ENCODE measurements at places on chromosomes 6 and 20.

- DNase-seq = peak; percentile 7
Measured at GRCh38 chr6:134352786-134353480, 35.0 kb upstream of the SGK1 start.

DNA sequence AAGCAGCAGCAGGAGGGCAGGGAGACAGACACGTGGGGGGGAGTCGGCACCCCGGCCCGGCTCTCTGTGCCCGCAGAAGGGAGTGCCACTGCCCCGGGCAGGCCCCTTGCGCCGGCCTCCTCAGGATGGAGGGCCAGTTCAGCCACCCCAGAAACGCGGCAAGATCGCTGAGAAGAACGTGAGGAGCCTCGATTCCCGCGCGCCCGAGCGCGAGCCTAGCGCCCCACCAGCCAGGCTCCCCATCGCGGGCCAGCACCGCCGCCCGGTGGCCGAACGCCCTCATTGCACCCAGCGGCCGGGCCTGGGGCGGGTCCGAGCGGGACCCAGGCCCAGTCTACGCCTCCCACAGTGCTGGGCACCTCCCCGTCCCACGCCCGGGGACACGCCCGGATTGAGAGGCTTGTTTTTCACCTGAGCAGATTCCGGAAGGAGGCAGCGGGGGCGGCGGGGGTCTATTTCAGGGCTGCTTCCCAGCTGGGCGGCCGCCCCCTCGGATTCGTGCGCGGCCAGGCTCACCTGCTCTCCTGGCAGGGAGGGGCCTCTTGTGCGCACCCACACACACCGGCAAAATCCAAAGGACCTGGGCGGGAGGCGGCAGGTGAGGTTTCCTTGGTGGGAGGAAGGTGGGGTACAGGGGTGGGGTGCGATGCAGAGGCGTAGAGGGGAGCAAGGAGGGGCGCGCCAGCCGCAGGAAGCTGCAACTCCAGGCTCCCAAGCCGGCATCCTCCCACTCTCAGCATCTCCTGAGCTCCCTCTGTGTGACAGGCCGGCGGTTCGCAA, 9.0 kb upstream of the GRM4 start:
- no peak for DNase-seq

DNA sequence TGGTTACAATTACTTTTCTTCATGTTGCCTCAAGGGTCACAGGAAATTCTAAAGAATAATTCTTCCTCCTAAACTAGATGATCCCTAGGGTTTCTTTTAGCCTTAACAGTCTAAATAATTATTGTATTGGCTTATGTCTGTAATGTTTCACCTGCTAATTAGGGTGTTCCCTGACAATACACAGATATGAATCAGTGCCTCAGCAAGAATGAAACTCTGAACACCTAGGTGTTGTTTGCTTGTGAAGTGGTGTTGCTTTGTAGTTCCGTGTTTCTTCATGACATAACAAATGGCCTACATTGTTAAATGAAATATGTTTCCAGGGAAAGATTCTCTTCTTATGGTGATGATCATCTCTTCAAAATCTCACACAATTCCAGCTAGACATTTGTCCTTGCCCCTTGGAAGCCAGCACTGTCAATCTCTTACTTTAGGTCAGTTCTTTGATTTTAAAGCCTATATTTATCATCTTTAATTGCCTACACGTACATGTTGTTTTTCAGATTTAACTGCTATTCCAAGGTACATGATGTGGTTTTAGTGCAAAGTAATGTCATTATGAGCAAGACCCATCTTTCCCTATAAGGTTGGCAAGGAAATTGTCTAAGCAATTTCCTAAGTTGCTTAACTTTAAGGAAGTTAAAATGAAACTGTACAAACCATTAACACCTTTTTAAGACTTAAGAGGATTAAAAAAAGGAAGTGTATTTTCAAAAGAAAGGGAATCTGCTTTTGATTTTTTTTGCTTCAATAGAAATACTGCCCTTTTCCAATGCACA, 111.9 kb downstream of the TBC1D7 start:
- DNase-seq = no peak

GRCh38 chr20:36832791-36833190, 43.1 kb upstream of the TLDC2 start:
- no peak for DNase-seq

DNA sequence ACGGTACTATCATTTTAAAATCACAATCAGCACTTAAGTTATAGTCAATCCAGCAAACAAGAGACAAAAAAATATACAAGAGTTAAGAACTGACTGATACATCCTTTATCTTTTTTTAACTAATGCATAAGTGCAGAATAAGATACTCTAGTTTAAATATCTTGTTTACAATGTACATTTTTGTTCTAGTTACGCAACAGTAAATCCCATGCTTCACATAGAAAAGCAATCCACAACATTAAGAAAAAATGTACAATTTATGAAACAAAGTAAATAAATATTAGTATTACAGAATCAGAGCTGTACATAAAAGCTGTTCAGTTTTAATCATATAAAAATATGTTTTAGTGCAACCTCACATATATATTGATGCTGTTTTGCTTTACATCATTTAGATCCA, 192.6 kb downstream of the HIVEP2 start:
- DNase-seq = no peak

GRCh38 chr6:57086843-57087242, 3.1 kb upstream of the ZNF451 start:
- no peak for DNase-seq

DNA sequence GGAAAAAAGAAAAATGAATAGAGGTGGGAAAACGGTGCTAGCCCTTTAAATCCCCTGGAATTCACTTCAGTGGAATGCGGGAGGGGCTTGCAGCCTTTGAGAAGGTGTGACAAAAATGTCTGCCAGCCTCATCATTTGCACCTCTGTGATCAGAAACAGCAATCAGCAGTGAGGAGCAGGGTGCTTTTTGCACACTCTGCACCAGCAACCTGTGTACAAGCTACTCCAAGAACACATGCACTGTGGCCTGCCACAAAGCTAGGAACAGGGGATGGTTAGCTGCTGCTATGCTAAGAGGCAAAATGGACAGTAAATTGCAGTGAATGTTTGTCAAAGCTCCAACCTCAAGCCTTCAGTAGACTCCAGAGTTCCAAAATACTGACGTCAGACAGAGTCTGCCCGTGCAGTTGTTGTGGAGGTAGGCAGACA, 29.7 kb downstream of the GINS1 start:
- DNase-seq = no peak

GRCh38 chr20:50418890-50419642, 91.1 kb upstream of the PTPN1 start:
- no peak for DNase-seq

DNA sequence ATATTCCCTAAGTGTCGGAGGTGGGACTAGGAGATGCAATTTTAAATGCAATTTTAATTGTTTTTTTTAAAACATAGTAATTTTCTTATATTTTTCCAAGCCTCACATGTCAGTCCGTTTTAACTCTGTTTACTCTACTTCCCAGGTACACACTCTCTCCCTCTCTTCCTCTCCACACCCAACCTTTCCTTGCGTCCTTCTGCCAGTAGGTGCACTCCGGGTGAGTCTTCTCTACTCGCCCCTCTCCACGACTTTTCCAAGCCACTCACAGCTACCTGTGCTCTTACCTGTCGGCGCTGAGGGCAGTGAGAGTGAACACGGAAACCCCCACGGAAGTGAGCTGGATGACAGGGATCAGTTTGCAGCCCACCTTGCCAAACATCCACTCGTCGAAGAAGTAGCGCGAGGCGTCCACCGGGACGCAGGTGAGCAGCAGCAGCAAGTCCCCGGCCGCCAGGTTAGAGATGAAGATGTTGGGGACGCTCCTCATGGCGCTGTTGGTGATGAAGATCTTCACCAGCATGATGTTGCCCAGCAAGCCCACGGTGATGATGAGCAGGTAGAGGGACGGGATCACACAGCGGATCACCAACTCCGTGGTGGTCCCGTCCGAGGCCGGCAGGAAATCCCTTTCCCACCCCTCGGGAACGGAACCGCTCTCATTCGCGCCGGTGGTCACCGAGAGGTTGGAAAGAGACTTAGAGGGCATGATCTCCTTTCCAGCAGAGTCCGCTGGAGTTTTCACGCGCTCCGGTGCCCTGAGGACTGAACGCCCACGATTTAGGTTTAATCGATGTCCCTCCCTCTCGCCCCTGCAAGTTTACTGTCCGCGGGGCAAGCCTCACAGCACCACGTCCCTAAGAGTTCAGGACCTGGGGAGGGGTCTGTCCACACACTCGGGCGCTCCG, 44.5 kb upstream of the GJE1 start:
- no peak for DNase-seq

- no peak for DNase-seq
Measured at GRCh38 chr20:53097371-53097770, 125.2 kb downstream of the TSHZ2 start.

DNA sequence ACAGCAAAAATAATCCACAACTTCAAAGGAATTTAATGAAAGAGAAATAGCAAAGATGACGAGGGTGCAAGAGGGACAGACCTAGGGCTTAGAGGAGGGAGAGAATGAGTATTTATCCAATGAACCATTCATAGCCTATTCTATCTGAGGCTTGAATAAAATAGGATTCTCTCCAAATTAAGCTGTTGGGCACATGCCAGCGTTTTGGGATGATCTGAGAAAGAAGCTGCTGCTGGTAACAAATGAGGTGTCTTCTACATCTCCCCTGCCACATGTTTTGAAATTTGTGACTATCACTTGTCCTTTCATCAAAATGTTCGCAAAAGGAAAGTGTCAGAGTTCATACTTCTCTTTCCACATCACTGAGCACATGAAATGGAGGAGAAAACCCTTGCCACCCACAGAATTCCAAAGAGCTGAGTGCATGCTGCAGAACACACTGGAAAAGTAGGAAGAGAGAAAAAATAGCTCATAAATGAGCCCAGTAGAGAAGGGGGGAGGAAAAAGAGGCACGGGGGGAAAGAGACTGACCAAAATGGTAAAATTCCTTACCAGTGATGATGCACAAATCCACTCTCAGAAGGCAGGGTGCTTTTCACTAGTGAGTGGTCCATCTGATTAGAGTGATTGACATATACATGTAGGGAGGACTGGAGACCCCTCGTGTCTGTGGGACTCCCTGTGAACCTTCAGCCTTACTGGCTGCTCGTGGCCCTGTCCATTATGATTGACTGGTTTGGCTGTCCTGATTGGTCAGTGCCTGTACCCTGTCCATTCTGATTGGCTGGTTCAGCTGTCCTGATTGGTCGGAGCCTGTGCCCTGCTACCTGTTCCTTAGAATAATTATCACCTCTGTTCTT, 180.5 kb downstream of the OGFRL1 start:
- no peak for DNase-seq

DNA sequence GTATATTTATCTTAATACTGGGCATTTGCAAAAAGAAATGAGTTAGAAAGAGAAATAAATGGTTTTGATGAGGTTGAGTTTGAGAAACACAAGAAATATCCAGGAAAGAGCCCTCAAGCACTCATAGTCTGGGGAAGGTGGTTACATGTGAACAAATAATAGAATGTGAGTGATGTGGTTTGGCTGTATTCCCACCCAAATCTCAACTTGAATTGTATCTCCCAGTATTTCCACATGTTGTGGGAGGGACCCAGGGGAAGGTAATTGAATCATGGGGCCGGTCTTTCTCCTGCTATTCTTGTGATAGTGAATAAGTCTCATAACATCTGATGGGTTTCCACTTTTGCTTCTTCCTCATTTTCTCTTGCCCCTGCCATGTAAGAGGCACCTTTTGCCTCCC, 334.1 kb downstream of the COL12A1 start:
- no peak for DNase-seq

DNA sequence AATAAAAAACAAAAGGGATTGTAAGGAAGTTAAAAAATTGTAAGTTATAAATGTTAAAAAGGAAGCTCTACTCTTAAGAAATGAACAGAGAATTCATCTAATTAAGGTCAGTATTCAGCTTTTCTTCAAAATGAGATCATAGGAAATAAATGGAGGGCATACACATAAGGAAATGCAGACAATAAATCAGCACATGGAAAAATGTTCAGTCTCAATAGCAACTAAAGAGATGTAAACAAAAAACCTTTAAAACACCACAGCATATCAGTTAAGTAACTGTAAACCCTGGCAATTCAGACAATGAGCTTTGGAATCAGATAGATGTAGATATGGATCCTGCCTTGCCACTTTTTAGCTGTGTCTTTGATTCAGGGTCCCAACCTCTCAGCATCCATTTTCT, 24.0 kb upstream of the CLIC5 start:
- DNase-seq = no peak

GRCh38 chr20:15642676-15643075, 930.6 kb downstream of the KIF16B start:
- DNase-seq = no peak

- DNase-seq = no peak
Measured at GRCh38 chr20:15594158-15594695, 979.0 kb downstream of the KIF16B start.

- DNase-seq = peak; percentile 35
Measured at GRCh38 chr6:131135244-131136020, at the start of gene AKAP7. TSS of gene AKAP7 (plus strand) at chr6:131135467. CDS start at chr6:131135764, 297 bp downstream.

DNA sequence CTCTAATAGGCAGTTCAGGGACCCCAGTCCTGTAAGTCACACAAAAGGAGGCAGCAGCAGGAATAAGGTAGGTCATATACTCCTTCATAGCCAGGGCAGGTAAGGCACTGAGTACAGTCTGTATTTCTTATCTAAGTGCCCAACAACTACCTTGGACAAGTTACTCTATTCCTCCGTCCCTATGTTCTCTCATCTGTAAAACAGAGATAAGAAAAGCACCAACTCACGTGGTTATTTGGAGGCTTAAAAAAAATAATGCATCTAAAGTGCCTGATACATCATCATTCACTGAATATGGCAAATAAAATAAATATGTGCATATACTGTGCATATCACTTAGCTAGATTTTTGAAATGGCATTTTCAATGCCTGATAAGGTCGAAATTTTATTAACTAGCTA, 298.1 kb upstream of the CDYL start:
- no peak for DNase-seq

DNA sequence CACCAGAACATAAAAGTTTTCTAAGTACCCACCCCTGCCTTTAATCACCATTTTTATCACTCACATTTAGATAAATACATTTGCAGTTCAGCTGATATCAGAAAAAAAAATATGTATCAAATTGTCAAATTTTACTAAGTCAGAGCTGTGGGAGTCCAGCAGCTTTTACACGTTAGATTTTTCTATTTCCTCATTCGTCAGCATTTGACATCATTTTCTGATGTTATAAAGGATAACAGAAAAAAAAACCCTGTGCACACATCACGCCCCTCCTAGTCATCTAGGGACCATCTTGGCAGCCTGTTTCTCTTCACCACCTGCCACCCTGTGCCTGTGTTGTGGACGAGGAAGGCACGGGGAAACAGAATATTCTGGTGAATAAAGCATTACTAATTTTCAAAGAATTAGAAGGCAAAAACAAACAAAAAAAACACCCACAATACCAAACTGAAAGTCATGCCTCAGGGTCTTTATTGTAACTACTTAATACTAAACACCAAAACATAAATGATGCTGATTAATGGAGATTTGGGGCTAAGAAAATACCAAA, 12.4 kb downstream of the B4GALT5 start:
- DNase-seq = peak; percentile 39
